ENCODE measurements at places on chromosomes 13 and 19.

GRCh38 chr19:14379294-14380065, 1.8 kb upstream of the ADGRE5 start:
- DNase-seq: no peak

GRCh38 chr13:111404746-111405145, 84.3 kb downstream of the TEX29 start:
- no peak for DNase-seq

GRCh38 chr13:111394211-111394922, 73.9 kb downstream of the TEX29 start:
- no peak for DNase-seq

DNA sequence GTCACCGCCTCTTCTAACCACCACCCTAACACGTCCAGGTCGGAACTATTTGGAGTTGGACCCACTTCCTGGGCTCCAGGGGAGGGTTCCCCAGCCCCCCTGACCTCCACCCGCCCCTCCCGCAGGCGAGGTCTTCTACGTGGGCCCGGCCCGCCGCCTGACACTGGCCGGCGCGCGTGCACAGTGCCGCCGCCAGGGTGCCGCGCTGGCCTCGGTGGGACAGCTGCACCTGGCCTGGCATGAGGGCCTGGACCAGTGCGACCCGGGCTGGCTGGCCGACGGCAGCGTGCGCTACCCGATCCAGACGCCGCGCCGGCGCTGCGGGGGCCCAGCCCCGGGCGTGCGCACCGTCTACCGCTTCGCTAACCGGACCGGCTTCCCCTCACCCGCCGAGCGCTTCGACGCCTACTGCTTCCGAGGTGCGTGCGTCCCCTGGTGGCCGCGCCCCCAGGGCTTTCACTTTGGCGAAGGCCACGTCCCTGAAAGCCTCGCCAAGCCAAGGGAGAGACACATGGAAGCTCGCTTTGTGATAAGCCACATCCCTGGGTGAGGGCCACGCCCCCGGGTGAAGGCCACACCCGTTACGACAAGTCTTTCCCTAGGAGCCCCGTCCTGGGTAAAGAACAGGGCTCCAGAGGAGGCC, 13.2 kb downstream of the NCAN start:
- DNase-seq: peak; percentile 86

DNA sequence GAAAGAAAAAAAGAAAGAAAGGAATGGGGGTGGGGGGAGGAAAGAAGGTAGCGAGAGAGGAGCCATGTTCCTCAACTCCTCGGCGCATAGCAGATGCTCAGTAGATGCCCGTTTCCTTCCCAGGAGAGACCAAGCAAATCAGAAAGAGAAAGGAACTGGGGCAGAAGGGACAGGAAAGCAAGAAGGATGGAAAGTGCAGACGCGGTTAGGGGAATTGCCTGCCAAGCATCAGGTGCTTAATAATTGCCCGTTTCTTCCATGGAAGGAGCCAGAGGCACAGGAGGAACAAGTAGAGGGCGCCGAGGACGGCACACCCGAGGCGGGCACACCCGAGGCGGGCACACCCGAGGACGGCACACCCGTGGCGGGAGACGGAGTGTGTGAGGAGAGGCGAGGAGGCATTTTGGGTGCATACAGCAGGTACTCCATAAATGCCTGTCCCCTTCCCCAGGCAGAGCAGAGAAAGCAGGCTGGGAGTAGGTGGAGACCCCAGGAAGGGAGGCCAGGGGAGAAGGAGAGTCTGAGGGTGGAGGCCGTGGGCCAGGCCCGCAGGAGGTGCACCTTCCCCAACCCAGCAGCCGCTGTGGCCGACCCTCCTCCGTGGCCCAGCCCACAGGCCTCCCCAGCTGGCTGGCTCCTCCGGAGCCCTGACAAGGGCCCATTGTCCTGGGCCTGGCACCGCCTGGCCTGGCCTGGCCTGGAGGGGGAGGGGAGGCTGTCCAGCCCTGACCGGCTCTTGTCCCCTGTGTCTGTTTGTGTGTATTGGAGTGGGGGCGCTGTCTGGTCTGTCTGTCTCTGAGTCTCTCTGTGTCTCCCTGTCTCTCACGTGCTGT, 14.6 kb downstream of the JOSD2 start:
- DNase-seq: no peak

DNA sequence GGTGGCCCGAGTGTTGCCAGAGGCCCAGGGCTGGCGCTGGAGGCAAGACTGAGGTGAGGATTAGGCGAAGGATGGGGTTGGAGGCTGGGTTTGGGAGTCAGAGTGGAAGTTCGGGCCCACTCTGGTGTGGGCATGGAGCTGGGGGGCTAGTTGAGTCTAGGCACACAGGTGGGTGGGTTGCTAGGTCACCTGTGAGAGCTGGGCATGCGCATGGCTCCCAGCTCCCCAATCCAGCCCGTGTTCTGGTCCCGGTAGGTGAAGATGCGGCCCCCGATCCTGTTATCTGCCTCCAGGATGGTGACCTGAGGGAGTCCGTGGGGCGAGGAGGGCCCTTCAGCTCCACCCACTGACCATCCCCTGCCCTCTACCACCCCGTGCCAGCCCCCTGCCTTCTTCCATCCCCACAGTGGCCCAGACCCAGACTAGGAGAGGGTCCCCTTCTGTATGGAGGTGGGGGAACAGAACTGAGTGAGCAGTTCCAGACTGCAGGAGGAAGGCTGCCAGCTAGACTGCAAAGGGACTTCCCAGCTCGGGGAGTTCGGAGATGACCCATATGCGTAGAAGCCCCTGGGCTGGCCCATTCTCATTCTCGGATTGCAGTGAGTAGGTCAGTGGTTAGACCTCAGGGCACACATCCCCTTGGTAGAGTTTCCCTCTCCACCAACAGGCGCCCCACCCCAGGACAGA, 1.7 kb downstream of the IL4I1 start:
- no peak for DNase-seq

GRCh38 chr13:94542917-94543316, 53.0 kb downstream of the TGDS start:
- DNase-seq: no peak

GRCh38 chr19:15529774-15530372, 21.5 kb downstream of the CYP4F22 start:
- no peak for DNase-seq

- no peak for DNase-seq
Measured at GRCh38 chr19:18408053-18408476, 10.6 kb upstream of the LRRC25 start.

- no peak for DNase-seq
Measured at GRCh38 chr19:31572976-31573298, 223.7 kb upstream of the TSHZ3 start.

DNA sequence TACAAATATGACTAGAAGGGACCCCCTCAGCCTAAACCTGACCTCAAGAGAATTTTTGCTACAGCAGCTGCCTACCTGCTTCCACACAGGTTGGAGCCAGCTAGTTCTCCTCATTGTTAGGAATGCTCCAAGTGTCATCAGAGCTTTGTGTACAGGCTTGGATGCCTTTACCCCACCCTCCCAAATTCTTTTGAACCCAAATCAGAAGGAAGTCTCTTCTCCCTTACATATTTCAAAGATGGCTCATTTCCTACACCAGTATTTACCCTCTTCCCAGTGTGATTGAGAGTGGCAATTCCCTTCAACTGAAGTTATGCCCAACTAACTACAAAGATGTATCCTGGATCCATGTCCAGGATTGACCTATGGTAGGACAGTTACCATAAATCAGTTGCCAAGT, 323.2 kb downstream of the OXGR1 start:
- no peak for DNase-seq

GRCh38 chr19:17242431-17243208, 3.1 kb downstream of the NR2F6 start:
- no peak for DNase-seq

DNA sequence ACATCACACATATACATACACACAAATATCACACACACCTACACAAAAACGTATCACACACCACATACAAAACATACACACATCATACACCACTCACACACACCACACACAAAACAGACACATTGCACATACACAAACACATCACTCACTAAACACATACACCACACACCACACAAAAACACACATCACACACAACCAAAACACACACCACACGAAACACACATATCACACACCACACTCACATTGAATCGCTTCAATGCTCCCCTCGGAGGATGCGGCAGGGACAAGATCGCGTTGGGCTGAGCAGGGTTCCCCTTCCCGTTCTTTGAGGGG, 131.5 kb downstream of the CRYL1 start:
- no peak for DNase-seq

DNA sequence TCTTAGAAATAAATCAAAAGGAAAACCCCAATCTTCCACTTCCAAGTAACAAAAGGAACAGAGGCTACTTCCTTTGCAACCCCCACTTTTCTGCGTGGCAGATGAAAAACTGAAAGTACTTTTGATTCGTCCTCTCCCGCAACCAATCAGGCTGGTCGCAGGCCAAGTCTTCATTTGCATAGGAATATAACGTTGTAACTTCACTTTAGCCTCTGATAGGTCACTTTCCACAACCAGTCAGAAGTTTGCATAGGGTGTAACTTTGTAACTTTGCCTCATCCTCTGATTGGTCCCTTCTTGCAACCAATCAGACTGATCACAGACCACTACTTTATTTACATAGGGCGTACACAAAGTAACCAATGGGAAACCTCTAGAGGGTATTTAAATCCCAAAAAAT, 37.2 kb downstream of the TGDS start:
- no peak for DNase-seq

- no peak for DNase-seq
Measured at GRCh38 chr13:109007946-109008345, 378.5 kb downstream of the MYO16 start.

DNA sequence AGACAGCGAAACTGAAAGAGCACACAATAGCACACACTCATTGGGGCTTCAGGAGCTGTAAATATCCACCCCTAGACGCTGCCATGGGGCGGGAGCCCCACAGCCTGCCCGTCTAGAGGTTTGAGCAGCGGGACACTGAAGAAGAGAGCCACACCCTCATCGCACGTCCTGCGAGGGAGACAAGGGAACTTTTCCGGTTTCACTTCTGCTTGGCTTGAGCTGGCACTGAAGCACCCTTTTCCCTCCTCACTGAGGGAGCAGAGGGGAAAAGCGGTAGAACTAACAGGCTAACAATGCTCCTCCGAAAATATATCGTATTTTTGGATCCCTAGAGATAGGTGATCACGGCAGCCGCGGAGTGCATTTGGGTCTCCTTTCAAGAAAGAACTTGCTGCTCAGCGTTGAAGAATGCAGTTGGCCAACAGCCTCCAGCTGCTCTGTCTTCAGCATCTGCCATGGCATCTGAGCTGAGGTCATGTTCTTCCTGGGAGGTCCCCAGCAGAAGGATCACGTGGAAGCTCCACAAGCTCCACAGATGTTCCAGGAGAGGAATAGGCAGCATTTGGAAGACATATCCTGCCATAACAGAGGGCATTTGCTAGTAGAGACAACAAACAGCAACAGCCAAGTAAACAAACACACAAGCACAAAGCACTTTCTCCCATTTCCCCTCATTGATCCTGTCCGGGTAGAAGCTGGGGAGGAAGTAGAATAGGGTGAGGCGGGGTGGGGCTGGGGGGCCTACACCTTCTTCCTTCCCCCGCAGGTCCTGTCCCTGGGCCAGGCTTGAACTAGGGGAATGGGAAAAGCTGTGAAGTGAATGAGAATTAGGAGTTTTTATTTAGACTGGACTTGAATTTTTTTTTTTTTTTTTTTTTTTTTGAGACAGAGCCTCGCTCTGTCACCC, 44.8 kb upstream of the ALOX5AP start:
- DNase-seq: no peak

GRCh38 chr19:16892436-16892835, 3.6 kb downstream of the F2RL3 start:
- no peak for DNase-seq

- no peak for DNase-seq
Measured at GRCh38 chr13:48939728-48940127, 36.0 kb upstream of the FNDC3A start.

DNA sequence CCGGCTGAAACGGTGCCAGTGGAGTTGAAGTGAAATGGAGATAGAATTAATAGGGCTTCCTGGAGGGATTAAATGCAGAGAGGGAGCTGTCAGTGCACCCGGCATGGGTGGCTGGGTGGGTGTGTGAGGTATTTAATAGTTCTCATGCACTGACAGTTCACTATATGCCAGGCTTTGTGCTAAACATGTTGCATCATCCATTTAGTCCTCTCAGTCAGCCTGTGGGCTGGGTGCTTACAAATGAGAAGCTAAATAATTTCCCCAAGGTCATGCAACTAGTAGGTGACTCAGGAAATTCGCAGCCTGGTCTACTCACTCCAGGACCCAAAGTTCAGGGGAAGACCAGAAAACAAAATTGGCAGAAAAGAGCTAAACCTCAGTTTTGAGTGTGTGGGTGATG, 63.5 kb upstream of the SPATA13 start:
- DNase-seq: no peak

- DNase-seq: no peak
Measured at GRCh38 chr13:23654111-23655110, 84.2 kb downstream of the TNFRSF19 start.

GRCh38 chr13:71046360-71047079, 820.5 kb downstream of the DACH1 start:
- no peak for DNase-seq

- no peak for DNase-seq
Measured at GRCh38 chr19:46637224-46637623, 1.2 kb upstream of the GNG8 start.

DNA sequence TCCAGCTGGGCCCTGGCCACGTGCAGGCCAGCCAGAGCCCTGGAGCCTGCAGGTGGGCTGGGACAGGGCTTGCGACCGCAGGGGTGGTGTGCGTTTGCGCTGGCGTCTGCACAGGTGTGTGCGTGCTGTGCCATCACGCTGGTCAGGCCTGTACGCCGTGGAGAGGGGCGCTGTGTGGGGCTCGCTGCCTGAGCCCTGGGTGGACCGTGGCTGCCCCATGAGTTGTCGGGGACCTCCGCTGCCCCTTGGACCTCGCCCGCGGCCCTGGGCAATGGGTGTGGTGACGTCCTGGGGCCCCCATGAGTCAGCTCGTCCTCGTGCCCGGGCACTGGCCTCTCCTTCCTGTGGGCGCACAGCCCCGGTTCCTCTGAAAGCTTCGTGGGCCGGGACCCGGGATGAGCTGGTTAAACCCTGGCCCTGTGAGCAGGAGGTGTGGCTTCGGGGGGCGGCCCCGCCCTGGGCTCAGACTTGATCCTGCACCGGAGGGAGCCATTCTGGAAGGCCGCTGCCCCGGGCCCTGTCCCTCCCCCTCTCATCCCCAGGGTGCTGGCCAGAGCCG, 6.8 kb downstream of the CSNK1G2 start:
- no peak for DNase-seq

All from GM19239 (cell line).